ENCODE measurements at places on chromosomes 7 and 10.

DNA sequence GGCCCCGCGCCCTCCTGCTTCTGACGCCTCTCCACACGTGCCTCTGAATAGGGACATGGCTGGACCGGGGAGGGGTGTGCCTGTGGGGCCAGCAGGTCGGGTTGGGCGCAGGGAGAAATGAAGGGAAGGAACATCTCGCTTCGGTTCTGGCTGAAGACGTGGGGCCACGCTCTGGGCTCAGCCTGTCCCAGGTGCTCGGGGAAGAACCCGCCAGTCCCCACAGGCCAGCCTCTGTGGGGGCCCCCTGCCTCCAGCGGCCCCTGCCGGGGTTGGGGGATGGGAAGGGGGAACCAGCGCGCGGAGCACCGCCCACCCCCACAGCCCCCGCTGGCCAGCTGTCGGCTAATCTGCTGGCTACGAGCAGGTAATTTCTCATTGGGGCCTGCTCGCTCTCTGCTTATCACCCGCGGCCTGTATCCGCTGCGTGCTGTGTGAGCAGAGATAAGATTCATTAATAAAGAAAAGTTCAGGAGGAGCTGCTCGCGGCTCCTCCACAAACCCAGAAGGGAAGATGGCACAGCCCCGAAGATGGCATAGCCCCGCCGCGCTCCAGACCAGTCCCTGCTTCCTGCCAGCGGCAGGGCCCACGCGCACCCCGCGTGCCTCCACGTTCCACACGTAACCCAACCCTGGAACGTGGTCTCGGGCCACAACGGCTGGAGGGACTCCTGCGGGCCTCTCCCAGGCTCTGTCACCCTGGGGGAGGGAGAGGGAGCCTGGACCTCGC lies 186.2 kb downstream of the ELFN1 start:
- H3K36me3 ChIP-seq = peaks cover 40% of the 10 kb centered on the region
- peaks cover 55% of the 10 kb centered on the region for H3K4me1 ChIP-seq
- H3K27me3 ChIP-seq = no peaks in the 10 kb centered on the region
- no peak overlapping the region for H3K4me3 ChIP-seq
- H3K27ac ChIP-seq = no peak overlapping the region
- no peak for DNase-seq

DNA sequence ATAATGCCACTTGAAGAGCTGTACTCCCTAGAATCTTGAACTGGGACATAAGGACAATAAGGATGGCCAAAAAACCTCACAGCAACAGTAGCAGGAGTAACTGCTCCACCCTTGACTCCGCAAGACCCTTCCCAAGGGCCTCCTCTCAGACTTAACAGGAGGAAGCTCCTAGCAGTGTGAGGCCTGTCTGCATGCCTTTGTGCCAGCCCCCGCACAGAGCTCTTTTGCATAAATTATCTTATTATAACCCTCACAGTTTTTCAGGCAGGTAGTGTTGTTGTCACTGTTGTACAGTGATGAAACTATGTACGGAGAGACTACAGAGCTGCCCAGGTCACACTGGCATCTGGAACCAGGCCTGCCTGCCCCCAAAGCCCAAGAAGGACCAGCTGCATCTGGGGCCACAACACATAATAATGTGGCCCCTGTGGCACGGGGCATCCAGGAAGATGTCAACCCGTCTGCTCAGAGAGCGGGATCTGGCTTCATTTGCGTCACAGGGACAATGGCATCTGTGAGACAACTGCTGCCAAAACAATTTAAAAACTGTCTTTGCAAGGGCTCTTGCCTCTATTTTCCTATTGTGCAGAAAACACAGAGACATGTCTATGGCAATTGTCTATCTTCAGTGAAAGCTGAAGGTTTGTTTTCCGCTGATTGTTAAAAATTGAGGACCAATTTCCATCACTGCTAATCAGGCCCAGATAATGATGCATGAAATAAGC lies 249.3 kb upstream of the GRB10 start:
- H3K36me3 ChIP-seq = peaks cover 4% of the 10 kb centered on the region
- no peak overlapping the region for H3K4me3 ChIP-seq
- peaks cover 18% of the 10 kb centered on the region for H3K4me1 ChIP-seq
- no peak overlapping the region for H3K27ac ChIP-seq
- H3K27me3 ChIP-seq = no peaks in the 10 kb centered on the region

DNA sequence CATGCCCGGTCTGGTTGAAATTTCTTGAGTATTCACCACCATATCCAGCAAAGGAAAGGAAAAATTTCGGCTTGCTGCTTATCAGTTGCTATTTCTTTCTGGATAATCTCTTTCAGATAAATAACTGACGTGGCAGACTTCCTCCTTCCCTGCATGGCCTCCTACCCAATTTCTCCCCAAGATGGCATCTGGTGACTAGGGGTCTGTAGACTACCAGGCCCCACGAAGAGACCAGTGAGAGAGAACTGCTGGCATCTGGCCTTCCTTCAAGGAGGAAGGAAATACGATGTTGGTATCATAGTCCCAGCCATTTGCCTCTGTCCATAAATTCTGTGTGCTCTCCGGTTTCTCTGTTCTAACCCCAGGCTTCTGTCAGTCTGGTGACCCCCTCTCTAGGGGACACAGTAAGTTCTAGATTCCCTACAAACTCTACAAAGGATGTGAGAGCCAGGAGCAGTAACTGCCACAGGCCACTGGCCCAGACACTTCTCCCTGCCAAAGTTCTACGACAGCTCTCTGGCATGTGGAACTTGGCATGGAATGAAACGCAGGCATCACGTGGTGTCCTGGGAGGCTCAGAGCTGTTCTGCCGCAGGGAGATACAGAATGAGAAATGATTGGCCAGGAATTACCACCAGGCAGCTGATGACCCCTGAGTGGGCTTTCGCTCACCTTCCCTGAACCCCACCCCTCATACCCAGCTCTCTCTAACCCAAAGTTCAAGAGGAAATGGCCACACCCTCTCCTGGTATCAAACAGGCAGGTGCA lies 30.0 kb upstream of the MSRB2 start:
- peaks cover 8% of the 10 kb centered on the region for H3K4me1 ChIP-seq
- no peak overlapping the region for H3K4me3 ChIP-seq

- H3K4me1 ChIP-seq = peaks cover 10% of the 10 kb centered on the region
- H3K4me3 ChIP-seq = no peak overlapping the region
- peak overlapping the region; percentile 36 for H3K27ac ChIP-seq
These were observed 290.7 kb downstream of the CCDC3 start for GRCh38 chr10:12710594-12711349.

- H3K27ac ChIP-seq = peak overlapping the region; percentile 21
- no peak overlapping the region for H3K4me3 ChIP-seq
- no peaks in the 10 kb centered on the region for H3K27me3 ChIP-seq
These were observed 112.3 kb downstream of the ITGB8 start for GRCh38 chr7:20442951-20443350.

DNA sequence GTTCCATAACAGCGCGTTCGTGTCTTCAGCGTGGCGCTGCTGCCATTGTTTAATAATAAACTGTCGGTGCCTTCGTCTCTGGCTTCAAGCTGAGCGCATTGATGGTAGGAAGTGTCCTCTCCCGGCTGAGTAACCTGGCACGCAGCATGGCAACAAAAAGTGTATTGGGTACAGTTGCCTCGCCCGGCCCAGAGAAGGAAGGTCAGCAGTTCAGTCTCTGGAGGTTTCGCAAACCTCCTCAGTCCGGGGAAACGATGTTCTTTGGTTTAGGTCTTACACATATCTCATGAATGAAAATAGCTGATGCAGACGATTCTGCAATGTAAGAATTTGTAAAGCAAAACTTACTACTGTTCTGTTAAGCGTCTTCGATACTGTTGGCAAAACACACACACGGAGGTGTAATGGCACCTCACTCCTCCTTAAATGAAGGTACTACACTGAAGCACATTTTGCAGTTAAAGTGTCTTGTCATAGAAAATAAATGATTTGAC lies 739 bp upstream of the CCDC186 start:
- H3K4me1 ChIP-seq = peaks cover 6% of the 10 kb centered on the region
- peak overlapping the region; percentile 94 for H3K4me3 ChIP-seq
- peak overlapping the region; percentile 83 for H3K27ac ChIP-seq
- DNase-seq = no peak
- no peaks in the 10 kb centered on the region for H3K27me3 ChIP-seq

DNA sequence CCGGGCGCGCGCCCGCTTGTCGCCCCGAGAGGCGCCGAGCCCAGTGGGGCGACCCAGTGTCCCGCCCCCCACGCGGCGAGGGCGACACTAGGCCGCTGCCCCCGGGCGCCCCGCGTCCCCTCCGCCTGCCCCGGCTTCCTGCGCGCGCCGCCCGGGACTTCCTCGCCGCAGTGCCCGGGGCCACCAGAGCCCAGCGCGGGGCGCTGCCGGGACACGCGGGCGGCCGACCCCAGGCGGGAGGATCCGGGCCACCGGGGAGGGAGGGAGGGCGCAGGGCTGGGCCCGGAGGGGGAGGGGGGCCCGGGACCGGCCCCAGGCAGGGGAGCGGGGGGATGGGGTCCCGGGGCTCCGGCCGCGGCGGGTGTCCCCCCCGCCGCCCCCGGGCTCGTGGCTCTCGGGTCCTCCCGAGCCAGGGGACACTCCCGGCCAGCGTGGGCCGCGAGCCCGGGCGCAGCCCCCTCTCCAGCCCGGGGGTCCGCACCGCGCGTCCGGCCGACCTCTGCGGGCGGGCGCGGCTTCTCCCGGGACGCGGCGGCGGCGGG lies 435 bp upstream of the PWWP2B start:
- no peak for DNase-seq
- H3K36me3 ChIP-seq = peaks cover 25% of the 10 kb centered on the region
- peaks cover 55% of the 10 kb centered on the region for H3K4me1 ChIP-seq
- no peaks in the 10 kb centered on the region for H3K27me3 ChIP-seq

GRCh38 chr7:37007691-37008090 lies 283.4 kb upstream of the AOAH start:
- H3K4me1 ChIP-seq = peaks cover 14% of the 10 kb centered on the region
- DNase-seq = peak; percentile 68
- H3K27me3 ChIP-seq = no peaks in the 10 kb centered on the region
- H3K4me3 ChIP-seq = no peak overlapping the region
- no peaks in the 10 kb centered on the region for H3K36me3 ChIP-seq

GRCh38 chr10:121631365-121632029 lies 33.3 kb upstream of the FGFR2 start:
- H3K36me3 ChIP-seq = no peaks in the 10 kb centered on the region
- no peak for DNase-seq
- H3K4me1 ChIP-seq = peaks cover 13% of the 10 kb centered on the region
- H3K27me3 ChIP-seq = peaks cover 2% of the 10 kb centered on the region
- no peak overlapping the region for H3K4me3 ChIP-seq

GRCh38 chr7:96910486-96910885 lies 94.9 kb upstream of the DLX6 start:
- no peaks in the 10 kb centered on the region for H3K27me3 ChIP-seq
- H3K4me3 ChIP-seq = no peak overlapping the region
- no peaks in the 10 kb centered on the region for H3K4me1 ChIP-seq

DNA sequence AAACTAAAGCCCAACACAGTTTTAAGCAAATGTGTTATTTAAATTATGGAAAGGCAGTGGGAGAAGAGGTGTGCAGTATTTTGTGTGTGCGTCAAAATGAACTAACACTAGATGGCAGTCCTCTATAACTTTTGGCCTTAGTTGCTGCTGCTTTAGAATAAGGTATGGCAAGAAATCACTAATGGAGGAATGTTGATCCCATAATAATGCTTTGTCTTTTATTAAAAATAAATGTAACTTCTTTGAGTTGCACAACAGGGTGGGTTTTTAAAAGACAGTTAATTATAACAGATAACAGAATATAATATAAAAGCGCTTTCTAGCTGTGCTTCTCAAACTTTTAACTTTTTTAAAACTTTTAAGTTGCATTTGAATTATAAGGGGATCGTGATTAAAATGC lies 56.4 kb downstream of the BBS9 start:
- peak; percentile 36 for DNase-seq
- H3K4me3 ChIP-seq = no peak overlapping the region
- H3K36me3 ChIP-seq = no peaks in the 10 kb centered on the region
- no peak overlapping the region for H3K27ac ChIP-seq
- H3K4me1 ChIP-seq = no peaks in the 10 kb centered on the region
